SJSA1 (cell line): ENCODE measurements at places on chromosomes 5 and 9. TPM values are rescaled to one million over a fixed set of nuclear protein-coding genes. Genes with fewer than 3 reads are reported as not detected.

Gene CAPSL
- 0.47 TPM in 1 of 2 replicates, not detected in the other for total RNA-seq

Gene SVEP1
- total RNA-seq = not detected in 2 replicates

Gene CATSPER3
- total RNA-seq = 0.08 and 1.3 TPM in 2 replicates

Gene SH3RF2
- 11.2 and 23.1 TPM in 2 replicates for total RNA-seq

Gene GDF9
- 0.09 and 0.21 TPM in 2 replicates for total RNA-seq

Gene HRH2
- not detected in 2 replicates for total RNA-seq

Gene GPR150
- total RNA-seq = 0.18 TPM in 1 of 2 replicates, not detected in the other

Gene MRPL36
- 72.8 and 96.3 TPM in 2 replicates for total RNA-seq

Gene ERP44
- 16.2 and 20.6 TPM in 2 replicates for total RNA-seq

Gene ZNF883
- total RNA-seq = 0.05 TPM in 1 of 2 replicates, not detected in the other

Gene ADGRD2
- not detected in 2 replicates for total RNA-seq

Gene FRMD3
- total RNA-seq = 15.5 and 25.3 TPM in 2 replicates

Gene FAM13B
- 21.6 and 32.7 TPM in 2 replicates for total RNA-seq

Gene C5orf52
- total RNA-seq = not detected in 2 replicates

Gene FAM114A2
- 36.6 and 49.1 TPM in 2 replicates for total RNA-seq

Gene PCA3
- total RNA-seq = not detected in 2 replicates

Gene ORM2
- not detected in 2 replicates for total RNA-seq

Gene CDC20B
- total RNA-seq = not detected in 2 replicates

Gene PCBD2
- total RNA-seq = 6.1 and 11.4 TPM in 2 replicates

Gene PRUNE2
- 0.09 and 2.2 TPM in 2 replicates for total RNA-seq

Gene HTR1A
- total RNA-seq = not detected in 2 replicates

Gene DMRT3
- not detected in 2 replicates for total RNA-seq

Gene MRPL50
- total RNA-seq = 11.3 and 15.5 TPM in 2 replicates

Gene C9orf153
- total RNA-seq = 0.39 TPM in 1 of 2 replicates, not detected in the other

Gene IRX1
- total RNA-seq = not detected in 2 replicates

Gene TAF11L3
- total RNA-seq = not detected in 2 replicates

Gene PAPPA
- total RNA-seq = 1.9 and 5.3 TPM in 2 replicates

Gene GRXCR2
- total RNA-seq = 0.21 TPM in 1 of 2 replicates, not detected in the other

Gene NIPAL4
- total RNA-seq = 0.18 TPM in 1 of 2 replicates, not detected in the other

Gene ENC1
- total RNA-seq = 31.3 and 34.0 TPM in 2 replicates

Gene RNF183
- not detected in 2 replicates for total RNA-seq

Gene HCN1
- total RNA-seq = not detected in 2 replicates

Gene RABL6
- total RNA-seq = 57.5 and 97.2 TPM in 2 replicates

Gene ANKRD31
- total RNA-seq = not detected in 2 replicates

Gene RPS14
- 2,445 and 3,427 TPM in 2 replicates for total RNA-seq

Gene STPG3
- total RNA-seq = not detected in 2 replicates

Gene EFNA5
- 0.22 and 0.87 TPM in 2 replicates for total RNA-seq

Gene TAF1L
- total RNA-seq = not detected in 2 replicates

Gene HSPB3
- 15.5 and 32.5 TPM in 2 replicates for total RNA-seq

Gene DNM1
- total RNA-seq = 2.2 and 2.5 TPM in 2 replicates
